SJSA1 (cell line): ENCODE measurements at places on chromosomes 4 and X. TPM values are rescaled to one million over a fixed set of nuclear protein-coding genes. Genes with fewer than 3 reads are reported as not detected.

PABPC4L gene
- not detected in 2 replicates for total RNA-seq

FGF2 gene
- total RNA-seq, result 34.9 and 42.9 TPM in 2 replicates

- no peaks in the 10 kb centered on the region for H3K27me3 ChIP-seq
- H3K4me3 ChIP-seq, result no peak overlapping the region
- peaks cover 9% of the 10 kb centered on the region for H3K4me1 ChIP-seq
- DNase-seq, result no peak
Measured at GRCh38 chr4:88621763-88622327, 29.6 kb downstream of the HERC3 start.

DNA sequence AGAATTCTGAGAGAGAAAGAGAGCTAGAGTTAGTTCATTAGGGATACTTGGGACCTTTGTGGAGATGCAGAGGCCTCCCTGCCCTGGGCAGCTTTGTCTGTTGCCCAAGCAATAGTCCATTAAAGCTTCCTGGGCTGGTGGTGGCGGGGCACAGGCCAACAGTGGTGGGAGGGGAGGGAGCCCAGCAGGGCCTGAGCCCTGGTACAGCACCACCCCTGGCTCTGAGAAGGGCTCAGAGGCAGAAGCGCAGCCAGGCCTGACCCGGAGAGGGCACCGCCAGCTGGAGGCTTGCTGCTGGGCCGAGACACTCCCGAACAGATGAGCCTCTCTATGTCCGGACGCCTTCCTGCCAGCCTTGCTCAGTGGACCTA, 65.3 kb downstream of the EFNB1 start:
- no peak for DNase-seq
- no peak overlapping the region for H3K27ac ChIP-seq
- no peaks in the 10 kb centered on the region for H3K27me3 ChIP-seq
- H3K4me1 ChIP-seq, result no peaks in the 10 kb centered on the region

- no peak for DNase-seq
- peaks cover 25% of the 10 kb centered on the region for H3K4me1 ChIP-seq
- H3K27ac ChIP-seq, result no peak overlapping the region
- H3K27me3 ChIP-seq, result no peaks in the 10 kb centered on the region; the same call in 1 of the 2 replicates
- no peak overlapping the region for H3K4me3 ChIP-seq
Measured at GRCh38 chr4:6267573-6267972, 2.1 kb upstream of the WFS1 start.

DNA sequence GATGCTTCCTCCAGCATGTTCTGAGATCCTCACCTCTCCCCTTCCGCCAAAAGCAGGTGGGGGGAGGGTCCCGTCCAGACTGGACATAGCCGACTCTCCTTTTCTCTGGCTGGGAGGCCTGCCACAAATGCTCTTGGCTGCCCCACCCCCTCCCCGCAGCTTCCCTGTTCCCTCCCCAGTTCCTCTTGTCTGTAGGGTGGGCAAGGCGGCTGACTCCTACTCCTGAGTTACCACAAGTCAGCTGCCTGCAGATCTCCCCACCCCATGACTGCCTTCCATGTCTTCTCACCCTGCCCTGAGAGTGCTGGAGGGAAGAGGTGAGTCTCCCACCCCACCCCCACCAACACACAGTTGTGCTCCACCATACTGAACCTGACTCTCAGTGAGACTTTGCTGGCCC, 2.9 kb downstream of the ATP6AP1 start:
- H3K36me3 ChIP-seq, result peaks cover 12% of the 10 kb centered on the region
- peaks cover 6% of the 10 kb centered on the region for H3K4me1 ChIP-seq
- DNase-seq, result no peak
- no peaks in the 10 kb centered on the region for H3K27me3 ChIP-seq
- no peak overlapping the region for H3K27ac ChIP-seq

DNA sequence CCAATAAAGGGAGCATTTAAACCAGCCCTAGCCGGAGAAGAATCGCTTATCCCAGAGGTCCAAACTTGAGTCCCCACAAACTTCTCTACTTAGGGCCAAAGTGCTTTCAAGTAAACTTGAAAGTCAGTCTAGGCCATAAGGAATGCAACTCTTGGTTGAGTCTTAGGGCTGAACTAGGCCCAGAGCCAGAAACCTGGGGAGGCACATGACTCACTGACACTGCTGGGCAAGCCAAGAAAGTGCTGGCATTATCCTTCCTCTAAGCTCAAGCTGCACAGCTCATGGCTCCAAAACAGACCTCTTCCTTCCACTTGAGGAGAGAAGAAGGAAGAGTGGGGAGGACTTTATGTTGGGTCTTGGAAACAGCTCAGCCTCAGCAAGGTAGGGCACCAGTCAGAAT, 1257.3 kb upstream of the DIAPH2 start:
- no peaks in the 10 kb centered on the region for H3K27me3 ChIP-seq
- no peak overlapping the region for H3K4me3 ChIP-seq
- H3K36me3 ChIP-seq, result no peaks in the 10 kb centered on the region
- DNase-seq, result no peak

- no peak overlapping the region for H3K27ac ChIP-seq
- H3K36me3 ChIP-seq, result no peaks in the 10 kb centered on the region
- H3K27me3 ChIP-seq, result no peaks in the 10 kb centered on the region
- H3K4me3 ChIP-seq, result no peak overlapping the region
Measured at GRCh38 chr4:85218756-85219155, 252.3 kb upstream of the WDFY3 start.

GRCh38 chr4:7450775-7451433, 16.2 kb upstream of the PSAPL1 start:
- H3K27me3 ChIP-seq, result no peaks in the 10 kb centered on the region
- no peaks in the 10 kb centered on the region for H3K4me1 ChIP-seq
- no peak for DNase-seq
- H3K36me3 ChIP-seq, result no peaks in the 10 kb centered on the region
- no peak overlapping the region for H3K4me3 ChIP-seq
- no peak overlapping the region for H3K27ac ChIP-seq

GRCh38 chr4:40322811-40323210, 12.3 kb upstream of the CHRNA9 start:
- no peaks in the 10 kb centered on the region for H3K36me3 ChIP-seq
- H3K27me3 ChIP-seq, result no peaks in the 10 kb centered on the region
- DNase-seq, result no peak
- H3K4me3 ChIP-seq, result no peak overlapping the region

DNA sequence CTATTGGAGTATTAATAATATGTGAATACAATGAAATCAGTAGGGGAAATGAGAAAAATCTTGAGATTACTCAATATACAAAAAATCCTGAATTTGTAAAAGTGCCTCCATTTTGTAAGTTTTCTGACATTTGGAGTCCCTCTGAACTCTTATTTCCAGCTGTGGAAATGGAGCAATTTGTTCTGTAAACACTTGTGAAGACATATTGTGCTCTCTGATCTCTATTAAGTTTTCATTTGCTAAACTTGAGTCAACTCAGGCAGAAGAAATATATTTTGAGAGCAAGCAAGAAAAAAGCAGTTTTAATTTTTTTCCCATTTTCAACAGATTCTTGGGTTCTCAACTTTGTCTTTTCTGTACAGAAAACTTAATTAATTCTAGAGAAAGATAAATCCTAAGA, 51.4 kb upstream of the PCDH18 start:
- no peak for DNase-seq
- H3K36me3 ChIP-seq, result no peaks in the 10 kb centered on the region
- no peak overlapping the region for H3K27ac ChIP-seq
- H3K4me1 ChIP-seq, result no peaks in the 10 kb centered on the region
- no peak overlapping the region for H3K4me3 ChIP-seq

DNA sequence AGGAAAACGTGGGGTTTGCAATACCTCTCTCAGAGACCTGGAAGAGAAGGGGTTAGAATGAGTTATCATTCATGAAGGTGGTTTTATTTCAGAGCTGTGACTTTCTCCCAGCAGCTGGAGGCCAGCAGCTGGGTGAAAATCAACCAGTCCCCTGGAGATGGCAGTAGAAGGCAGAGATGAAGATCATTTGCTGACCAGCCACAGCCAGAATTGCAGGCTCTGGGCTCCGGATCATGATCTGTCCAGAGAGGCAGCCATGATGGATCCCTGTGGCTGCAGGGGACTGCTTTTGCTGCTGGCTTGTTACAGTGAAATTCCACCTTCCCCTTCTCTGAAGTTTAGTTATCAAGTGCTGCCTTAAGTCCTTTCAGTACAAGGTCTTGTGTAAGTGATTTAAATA, 46.9 kb upstream of the TAB3 start:
- no peaks in the 10 kb centered on the region for H3K4me1 ChIP-seq
- H3K36me3 ChIP-seq, result no peaks in the 10 kb centered on the region
- H3K27me3 ChIP-seq, result no peaks in the 10 kb centered on the region
- H3K27ac ChIP-seq, result no peak overlapping the region

DNA sequence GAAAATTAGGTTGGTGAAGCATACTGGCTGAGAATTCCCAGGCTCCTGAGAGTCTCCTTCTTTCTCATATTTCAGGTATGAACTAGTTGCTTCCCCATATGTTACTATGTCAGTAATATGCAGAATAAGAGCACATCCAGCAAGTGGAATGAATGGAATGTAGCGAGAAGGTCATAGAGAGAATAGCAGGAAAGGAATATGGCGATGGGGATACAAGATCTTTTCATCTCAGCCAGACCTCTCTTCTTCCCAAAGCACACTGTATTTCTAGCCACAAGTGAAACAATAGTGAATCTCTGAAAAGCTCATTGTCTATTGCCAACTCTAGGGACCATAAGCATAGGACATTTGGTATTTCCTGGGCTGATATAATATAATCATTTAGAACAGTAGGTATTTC, 54.6 kb upstream of the MMAA start:
- no peaks in the 10 kb centered on the region for H3K4me1 ChIP-seq
- no peak overlapping the region for H3K4me3 ChIP-seq
- no peak for DNase-seq

DNA sequence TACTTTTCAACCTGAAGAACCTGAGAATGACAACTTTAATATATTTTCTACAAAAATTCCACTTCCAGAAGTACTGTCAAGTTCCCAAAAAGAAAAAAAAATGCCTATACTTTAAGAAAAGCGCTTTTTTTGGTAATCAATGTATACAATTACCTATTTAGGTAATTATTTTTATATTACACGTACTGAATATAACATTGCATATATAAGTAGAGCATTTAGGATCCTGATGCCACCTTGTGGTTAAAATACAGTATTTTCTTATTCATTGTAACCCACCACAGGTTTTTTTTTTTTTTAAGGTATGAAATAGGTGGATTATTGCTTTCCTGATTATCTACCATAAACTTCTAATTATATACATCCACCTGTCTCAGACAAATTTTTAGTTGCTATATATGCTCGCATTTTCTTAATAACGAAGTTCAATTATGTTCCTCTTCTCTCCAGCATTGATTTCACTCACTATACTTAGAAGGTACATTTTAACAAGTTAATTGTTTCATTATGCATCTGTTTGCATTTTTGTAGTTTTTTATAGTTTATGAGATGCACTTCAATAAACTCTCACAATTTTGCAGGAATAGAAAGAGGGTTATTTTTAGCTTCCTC, 5.2 kb downstream of the MAP9 start:
- no peak overlapping the region for H3K4me3 ChIP-seq
- no peaks in the 10 kb centered on the region for H3K27me3 ChIP-seq
- H3K27ac ChIP-seq, result no peak overlapping the region
- no peaks in the 10 kb centered on the region for H3K4me1 ChIP-seq
- H3K36me3 ChIP-seq, result no peaks in the 10 kb centered on the region

GRCh38 chr4:55161739-55162138, 36.3 kb upstream of the KDR start:
- no peak overlapping the region for H3K27ac ChIP-seq
- no peak overlapping the region for H3K4me3 ChIP-seq
- no peaks in the 10 kb centered on the region; the same call in 1 of the 2 replicates for H3K27me3 ChIP-seq
- DNase-seq, result no peak

DNA sequence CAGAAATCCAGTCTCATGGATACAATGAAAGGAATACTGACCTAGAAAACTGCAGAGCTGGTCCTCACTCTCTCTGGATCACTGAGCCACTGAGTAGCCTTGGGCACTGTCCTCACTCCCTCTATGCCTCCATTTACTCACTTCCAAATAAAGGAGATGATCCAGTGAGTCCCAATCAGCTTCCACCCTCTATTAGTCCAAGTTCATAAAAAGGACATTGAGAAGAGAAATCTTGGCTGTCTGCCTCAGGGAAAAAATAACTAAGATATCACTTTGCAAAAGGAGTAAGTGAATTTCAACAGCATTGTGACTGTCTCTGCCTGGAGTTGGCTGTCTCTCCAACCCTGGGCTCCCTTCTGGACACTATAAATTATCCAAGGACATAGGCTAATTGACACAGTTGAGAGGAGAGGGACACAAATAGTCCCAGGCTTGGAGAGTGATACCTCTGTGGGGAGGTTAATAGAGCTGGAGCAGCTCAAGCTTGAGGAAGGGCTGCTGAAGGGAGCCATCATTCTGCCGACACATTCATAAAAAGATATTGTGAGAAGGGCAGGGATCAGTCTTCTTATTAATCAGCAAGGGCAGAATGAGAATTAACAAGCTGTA, 572.3 kb downstream of the RAB28 start:
- no peaks in the 10 kb centered on the region for H3K4me1 ChIP-seq
- no peak for DNase-seq
- H3K27me3 ChIP-seq, result no peaks in the 10 kb centered on the region
- no peaks in the 10 kb centered on the region for H3K36me3 ChIP-seq

DNA sequence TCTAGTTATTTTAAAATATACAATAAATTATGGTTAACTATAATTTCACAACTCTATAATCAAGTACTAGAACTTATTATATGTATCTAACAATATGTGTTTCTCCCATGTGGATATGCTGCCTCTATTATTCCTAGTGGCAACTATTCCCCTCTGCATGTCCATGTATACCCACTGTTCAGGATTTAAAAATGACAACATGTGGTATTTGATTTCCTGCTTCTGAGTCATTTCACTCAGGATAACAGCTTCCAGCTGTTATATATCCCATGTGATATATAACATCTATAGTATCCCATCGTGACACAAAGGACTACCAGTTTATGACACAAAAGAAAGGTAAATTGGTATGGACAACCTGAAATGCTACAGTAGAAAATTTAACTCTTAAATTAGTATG, 167.4 kb upstream of the TACR3 start:
- H3K4me3 ChIP-seq, result no peak overlapping the region
- H3K27me3 ChIP-seq, result no peaks in the 10 kb centered on the region
- no peak overlapping the region for H3K27ac ChIP-seq
- DNase-seq, result no peak
- no peaks in the 10 kb centered on the region for H3K4me1 ChIP-seq
- no peaks in the 10 kb centered on the region for H3K36me3 ChIP-seq

DNA sequence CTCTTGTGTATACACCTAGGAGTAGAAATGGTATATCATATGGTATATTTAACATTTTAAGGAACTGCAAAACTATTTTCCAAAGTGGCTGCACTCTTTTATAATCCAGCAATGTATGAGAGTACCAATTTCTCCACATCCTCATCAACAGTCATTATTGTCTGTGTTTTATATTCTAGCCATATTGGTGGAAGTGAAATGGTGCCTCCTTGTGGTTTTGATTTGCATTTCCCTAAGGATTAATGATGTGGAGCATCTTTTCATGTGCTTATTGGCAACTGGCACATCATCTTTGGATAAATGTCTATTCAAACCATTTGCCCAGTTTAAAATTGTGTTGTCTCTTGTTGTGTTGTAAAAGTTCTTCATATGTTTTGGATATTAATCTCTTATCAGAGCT, 9.6 kb downstream of the BMP15 start:
- H3K4me1 ChIP-seq, result no peaks in the 10 kb centered on the region
- H3K27me3 ChIP-seq, result no peaks in the 10 kb centered on the region
- no peak overlapping the region for H3K4me3 ChIP-seq

- no peak overlapping the region for H3K4me3 ChIP-seq
- H3K36me3 ChIP-seq, result no peaks in the 10 kb centered on the region
- H3K27ac ChIP-seq, result no peak overlapping the region
- no peaks in the 10 kb centered on the region for H3K27me3 ChIP-seq
- DNase-seq, result no peak
Measured at GRCh38 chr4:79425586-79425985, 17.6 kb upstream of the GK2 start.
